HuH-7.5 (cell line): ENCODE measurements at places on chromosomes 7 and 10.

DNA sequence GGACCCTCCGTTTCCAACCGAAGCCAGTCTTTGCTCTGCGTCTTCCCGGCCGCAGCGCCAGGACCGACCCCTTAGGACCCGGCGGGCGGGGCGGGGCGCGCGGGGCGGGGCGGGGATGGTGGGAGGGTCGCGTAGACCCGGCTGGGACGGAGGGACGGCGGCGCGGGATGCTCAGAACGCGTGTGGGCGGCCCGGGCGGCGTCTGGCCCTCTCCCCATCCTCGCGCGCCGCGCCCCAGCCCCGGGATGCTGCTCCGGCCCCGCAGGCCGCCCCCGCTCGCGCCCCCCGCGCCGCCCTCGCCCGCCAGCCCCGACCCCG, at the start of gene UTF1:
Gene UTF1 (plus strand): TSS at position 174 of the 318 bp plus-strand sequence. CDS start 72 bp downstream, at position 246.
- no peak for DNase-seq

DNA sequence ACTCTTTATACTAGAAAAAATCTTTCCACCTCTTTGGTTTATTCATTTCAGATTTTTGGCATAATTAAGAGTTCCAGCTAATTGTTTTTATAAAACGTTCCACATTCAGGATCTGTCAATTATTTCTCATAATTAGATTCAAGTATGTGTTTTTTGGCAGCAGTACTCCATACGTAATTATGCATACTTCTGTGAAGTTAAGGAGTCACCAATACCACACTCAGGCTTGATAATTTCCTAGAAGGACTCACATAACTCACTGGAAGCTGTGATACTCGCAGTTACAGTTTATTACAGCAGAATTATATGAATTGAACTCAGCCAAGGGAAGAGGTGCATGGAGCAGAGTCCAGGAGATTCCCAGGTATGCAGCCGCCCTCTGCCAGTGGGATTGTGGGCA, 290.5 kb upstream of the AKR1E2 start:
- DNase-seq = no peak

- no peak for DNase-seq
Observed at GRCh38 chr7:25288556-25289307, 60.4 kb upstream of the NPVF start.

DNA sequence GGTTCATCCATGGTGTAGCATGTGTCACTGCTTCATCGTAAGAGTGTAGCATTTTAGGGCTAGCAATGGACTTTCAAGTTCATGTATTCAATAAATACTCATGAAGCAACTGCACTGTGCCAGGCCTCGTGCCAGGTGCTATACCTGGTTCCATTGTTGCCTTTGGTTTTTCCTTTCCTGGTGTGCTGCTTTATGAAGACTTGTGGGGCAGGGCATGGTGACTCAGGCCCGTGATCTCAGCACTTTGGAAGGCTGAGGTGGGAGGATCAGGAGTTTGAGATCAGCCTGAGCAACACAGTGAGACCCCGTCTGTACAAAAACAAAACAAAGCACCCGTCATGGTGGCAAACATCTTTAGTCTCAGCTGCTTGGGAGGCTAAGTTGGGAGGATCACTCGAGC, 2.2 kb upstream of the CPA4 start:
- DNase-seq = no peak

- no peak for DNase-seq
Observed at GRCh38 chr10:83869898-83870297, 269.4 kb upstream of the GHITM start.

DNA sequence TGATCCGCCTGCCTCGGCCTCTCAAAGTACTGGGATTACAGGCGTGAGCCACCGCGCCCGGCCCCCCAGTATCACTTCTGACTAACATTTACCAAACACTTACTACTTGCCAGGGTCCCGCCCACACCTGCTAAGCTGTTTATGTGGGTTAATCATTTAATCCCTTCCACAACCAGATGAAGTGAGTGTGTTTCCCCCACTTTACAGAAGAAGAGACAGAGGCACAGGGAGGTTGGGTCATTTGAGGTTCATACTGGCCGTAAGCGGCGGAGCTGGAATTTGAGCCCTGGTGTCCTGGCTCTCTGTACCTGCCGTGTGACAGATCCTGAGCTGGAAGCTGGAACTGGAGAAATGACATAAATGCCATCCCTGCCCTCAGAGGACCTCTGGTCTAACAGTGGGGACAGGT, 15.1 kb upstream of the VPS37D start:
- DNase-seq = no peak

DNA sequence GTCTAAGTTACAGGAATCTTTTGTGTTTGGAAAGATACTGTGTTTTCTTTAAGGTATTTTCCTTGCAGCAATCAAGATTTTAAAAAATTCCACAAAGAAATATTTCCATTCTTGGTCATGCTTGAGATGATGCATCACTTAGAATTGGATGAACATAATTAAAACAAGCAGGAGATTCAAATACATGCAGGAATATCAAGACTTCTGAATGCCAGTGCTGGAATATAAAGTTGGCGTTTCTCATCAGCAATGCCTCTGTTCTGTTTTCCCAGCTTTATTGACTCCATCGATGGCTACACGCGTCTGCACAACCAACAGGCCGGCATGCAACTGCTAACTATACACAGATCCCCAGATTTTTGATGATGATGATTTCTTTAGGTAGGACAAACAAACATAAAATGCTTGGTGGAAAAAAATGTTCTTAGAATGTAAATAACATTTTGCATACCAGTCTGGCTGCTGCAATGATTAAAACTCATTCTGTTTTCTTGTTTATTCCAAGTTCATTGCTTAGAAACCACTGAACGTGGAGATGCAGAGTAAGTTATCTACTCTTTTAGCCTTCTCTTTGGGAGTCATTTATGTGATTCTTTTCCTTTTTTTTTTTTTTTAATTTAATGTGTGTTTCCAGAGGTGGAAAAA, 91.3 kb upstream of the FAM171A1 start:
- no peak for DNase-seq

GRCh38 chr7:155408651-155409586, 49.0 kb upstream of the EN2 start:
- DNase-seq = no peak

DNA sequence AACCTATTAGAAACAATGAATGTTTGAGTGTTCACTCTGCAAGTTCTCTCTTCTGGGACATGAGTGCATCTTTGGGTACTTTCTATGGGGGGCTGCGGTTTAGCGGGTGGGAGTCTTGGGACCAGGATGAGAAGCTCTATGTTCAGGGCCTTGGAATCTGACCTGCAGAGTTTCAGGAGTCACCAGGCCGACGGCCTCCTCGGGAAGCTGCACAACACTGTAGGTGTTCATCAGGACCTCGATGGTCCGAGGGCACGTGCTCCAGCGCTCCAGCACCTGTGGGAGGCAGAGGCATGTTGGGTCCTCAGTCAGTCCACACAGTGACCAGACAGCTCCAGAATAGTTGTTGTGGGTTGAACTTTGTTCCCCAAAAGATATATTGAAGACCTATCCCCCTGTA, 8.9 kb upstream of the GBX1 start:
- DNase-seq = no peak

DNA sequence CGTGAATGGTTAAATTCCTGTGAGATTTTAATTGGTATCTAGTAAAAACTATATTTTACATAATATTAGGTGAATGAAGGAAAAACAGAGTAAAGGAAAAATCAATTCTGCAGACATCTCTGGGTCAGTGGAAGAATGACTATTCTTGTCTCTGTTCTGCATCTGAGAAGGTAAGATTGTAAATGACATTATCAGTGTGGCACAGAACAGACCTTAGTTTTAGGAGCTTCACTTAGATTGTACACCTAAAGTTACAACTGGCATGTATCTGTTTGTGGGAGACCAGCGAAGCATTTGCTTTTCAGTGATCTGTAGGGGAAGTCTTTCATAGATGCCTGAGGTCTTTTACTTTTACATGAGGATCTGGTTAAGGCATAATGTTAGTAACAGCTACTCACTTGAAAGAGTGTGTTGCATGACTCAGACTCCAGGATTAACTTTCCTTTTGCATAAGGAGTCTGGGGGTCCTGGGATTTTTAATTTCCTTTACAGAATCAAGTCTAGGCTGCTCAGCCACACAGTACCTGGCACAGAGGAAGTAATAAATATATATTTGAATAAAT, 56.2 kb downstream of the JMJD1C start:
- DNase-seq = no peak

DNA sequence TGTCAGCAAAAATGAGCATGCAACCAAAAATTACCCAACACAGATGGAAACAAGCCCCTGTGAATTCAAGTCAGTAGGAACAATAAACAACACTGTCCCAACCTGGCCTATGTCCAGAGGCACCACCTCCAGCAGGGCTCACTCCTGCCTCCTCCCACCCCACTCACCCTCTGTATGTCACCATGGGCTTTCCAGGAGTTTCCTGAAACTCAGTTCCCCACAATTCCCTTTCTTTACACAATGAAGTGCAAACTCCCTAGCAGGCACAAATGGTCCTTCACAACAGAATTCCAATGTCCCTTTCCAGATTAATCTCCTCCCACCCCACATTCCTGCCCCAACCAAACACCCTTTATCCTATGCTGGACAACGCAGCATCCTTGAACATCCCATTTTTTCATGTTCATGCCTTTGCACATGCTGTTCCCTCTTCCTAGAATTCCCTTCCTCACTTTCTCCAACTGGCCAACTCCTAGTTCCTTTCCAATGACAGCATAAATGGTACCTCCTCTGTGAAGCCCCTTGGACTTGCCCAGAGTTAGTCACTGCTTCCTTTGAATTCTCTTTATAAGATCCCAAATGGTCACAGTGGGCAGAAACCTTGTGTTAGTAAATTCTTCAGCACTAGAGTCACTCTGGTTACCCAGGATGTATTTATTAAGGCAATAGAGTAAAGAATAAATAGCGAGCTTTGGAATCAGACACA, 157.5 kb downstream of the SLIT1 start:
- DNase-seq = no peak

DNA sequence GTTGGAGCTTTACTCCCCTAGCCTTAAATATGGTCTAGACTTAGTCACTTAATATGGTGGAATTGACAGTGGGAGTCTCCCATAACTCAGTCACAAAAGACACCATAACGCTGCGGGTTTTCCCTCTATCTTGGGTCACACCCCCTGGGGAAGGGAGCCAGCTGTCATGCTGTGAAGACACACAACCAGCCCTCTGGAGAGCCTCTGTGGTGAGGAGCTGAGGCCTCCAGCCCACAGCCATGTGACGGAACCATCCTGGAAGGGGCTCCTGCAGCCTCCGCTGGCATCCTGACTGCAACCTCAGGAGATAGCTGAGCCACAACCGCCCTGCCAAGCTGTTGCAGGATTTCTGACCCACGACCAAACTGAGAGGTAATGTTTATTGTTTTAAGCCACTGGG, 37.9 kb downstream of the PAXIP1 start:
- no peak for DNase-seq

- no peak for DNase-seq
Observed at GRCh38 chr7:78959477-78959876, 494.0 kb downstream of the MAGI2 start.

- no peak for DNase-seq
Observed at GRCh38 chr7:95921543-95921942, 149.2 kb downstream of the DYNC1I1 start.

DNA sequence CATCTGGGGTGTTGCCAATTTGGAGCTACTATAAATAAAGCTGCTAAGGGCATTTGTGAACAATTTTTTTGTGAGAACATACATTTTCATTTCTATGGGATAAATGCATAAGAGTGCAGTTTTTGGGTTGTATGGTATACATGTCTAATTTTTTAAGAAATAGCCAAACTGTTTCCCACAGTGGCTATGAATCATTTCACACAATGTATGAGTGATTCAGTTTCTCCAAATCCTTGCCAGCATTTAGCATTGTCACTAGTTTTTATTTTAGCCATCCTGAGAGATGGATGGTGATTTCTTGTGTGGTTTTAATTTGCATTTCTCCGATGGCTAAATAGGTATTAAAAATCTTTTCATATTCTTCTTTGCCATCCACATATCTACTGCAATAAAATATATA, 105.3 kb downstream of the AMPH start:
- DNase-seq = no peak

DNA sequence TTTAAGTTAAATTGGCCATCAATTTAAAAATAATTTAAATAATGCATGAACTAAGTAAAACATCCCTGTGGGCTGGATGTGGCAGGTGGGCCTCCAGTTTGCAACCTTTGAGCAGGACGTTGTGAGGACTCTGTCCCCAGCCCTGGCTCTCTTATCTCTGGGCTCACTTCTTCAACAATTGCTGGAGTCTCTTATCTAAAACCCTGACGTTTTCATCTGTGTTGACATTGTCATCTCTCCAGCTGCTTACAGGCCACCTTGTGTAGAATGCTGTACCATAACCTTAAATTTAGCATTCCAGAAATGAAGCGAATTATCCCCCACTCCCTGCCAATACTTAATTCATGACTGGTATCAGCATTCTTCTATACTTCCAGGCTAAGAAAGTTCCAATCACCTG, 3.2 kb upstream of the KIF5B start:
- DNase-seq = peak; percentile 37

- peak; percentile 25 for DNase-seq
Observed at GRCh38 chr7:151631570-151631952, 111.9 kb upstream of the RHEB start.

GRCh38 chr7:128739990-128740682, 977 bp downstream of the CALU start:
- DNase-seq = no peak

GRCh38 chr7:28512668-28513440, 100.5 kb downstream of the CREB5 start:
- no peak for DNase-seq

DNA sequence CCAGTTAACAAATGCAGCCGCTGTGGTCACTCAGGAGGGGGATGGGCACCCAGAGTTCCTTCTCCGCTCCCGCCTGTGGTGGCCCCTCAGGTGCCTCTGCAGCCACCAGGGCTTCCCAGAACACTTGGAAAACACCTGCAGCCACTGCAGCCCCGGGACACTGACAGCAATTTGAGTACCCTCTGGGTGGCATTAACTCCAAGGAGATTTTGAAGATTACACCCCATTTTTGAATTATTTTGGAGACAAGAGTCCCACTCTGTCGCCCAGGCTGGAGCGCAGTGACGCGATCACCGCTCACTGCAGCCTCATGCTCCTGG, 32.2 kb downstream of the IL15RA start:
- no peak for DNase-seq

DNA sequence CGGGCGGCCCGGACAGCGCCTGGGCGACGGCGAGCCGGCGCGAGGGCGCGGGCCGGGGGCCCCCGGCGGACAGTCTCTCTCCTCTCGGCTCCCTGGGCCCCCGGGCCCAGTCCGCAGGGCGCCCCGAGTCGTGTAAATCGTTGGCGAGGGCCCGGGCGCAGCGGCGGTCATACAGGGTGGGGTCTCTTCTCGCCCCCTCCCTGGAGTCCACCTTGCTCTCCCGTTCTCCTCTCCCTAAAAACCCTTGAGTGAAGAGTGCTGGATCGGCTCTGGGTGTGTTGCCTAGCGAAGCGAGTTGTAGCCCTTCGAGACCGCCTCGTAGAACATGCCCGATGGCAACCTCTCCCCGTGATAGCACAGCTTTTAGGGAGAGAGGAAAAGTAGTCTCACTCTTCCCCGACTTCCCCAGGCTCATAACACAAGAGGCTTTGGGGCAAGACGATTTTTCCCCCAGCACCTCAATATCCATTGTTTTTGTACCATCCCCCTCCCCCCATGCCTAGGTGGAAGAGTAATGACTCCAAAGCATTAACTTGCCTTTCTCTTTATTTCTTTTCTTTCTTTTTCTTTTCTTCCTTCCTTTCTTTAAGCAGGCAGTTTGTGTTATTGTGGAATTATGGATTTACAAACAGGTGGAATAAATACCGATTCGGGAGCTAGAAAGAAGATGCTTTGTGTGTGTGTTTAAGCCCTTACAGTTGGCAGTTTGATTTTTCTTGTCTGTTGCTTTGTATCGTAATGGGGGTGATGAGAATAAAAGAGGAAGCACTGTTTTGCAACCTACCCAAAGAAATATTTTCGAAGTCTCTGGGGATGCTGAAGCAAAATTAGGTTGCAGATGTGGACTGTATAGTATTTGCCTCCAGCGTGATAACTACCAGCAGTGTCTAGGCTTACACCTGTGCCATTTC, 822 bp downstream of the SHOC2 start:
- DNase-seq = peak; percentile 22
